Activated naive CD4-positive, alpha-beta T cell treated with Interleukin-2 at 50 U/mL for 16 hours (primary cell): ENCODE measurements at places on chromosomes 3 and 15.

- DNase-seq: no peak
Observed at GRCh38 chr3:66479532-66479947, 21.3 kb downstream of the LRIG1 start.

DNA sequence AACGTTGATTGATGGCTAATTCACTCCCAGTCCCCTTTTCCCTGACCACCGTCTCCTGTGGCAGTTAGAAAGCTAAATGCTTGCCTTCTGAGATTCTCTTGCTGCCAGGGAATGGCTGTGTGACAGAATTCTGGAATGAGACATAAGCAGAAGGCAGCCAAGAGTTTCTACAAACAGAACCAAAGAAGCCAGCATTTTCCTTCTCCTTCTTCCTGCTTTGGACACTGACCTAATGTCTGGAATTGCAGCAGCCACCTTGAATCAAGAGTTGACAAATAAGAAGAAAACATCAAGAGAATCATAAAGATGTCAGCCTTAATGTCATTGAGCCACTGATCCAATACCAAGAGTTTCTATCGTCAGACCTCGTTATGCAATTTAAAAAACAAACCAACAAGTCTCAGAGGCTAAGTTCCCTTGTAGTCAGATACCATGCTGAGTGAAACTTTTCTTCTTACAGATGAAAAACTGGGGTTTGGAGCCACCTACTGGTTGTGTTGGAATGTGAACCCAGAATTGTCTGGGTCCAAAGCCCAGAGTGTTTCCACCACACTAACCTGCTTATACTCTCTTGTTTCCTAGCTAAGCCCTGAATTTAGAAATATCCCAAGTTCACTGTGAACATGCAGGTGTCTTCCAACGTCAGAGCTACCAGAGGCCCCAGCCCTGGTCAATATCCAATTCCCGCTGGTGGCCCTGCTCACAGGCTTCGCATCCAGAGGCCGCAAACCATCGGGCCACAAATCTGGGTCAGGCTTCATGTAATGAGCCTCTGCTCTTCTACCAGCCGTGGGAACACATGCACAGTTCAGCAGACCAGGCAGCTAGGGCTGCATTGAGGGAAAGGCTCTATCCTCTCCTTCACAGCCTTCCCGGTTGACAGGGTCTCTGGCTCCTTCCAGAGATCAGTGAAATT, 42.5 kb downstream of the MCF2L2 start:
- DNase-seq: peak; percentile 59

- DNase-seq: no peak
Observed at GRCh38 chr3:13473020-13473419, 7.1 kb upstream of the HDAC11 start.

- DNase-seq: no peak
Observed at GRCh38 chr3:169847896-169848295, 21.8 kb downstream of the LRRC31 start.

GRCh38 chr3:136559896-136560295, 192.3 kb downstream of the STAG1 start:
- DNase-seq: no peak
